ENCODE measurements at places on chromosomes 6 and 20.
A peak's percentile ranks its signal among the peaks of the same experiment; 100 is the strongest.

GRCh38 chr6:131923356-131923755, 27.8 kb downstream of the CCN2 start:
- peak; percentile 38 for DNase-seq

DNA sequence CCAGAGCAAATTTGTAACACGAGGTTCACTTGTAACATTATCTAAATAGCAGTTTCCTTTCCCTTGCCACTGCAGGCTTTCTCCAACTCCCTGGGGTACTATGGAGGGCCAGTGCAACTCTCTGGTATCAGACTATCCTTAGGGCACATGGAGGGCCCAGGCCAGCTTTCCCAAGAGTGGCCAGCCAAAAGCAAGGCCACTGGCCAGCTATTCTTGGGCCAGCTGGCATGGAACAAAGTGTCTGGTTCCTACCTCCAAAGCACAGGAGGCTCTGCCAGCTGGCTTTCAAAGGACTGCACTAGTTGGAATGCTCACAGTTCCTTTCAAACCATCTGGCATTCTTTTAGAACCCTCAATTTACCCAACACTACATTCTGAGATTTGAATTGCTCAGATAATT, 8.7 kb downstream of the RNF24 start:
- DNase-seq: no peak

DNA sequence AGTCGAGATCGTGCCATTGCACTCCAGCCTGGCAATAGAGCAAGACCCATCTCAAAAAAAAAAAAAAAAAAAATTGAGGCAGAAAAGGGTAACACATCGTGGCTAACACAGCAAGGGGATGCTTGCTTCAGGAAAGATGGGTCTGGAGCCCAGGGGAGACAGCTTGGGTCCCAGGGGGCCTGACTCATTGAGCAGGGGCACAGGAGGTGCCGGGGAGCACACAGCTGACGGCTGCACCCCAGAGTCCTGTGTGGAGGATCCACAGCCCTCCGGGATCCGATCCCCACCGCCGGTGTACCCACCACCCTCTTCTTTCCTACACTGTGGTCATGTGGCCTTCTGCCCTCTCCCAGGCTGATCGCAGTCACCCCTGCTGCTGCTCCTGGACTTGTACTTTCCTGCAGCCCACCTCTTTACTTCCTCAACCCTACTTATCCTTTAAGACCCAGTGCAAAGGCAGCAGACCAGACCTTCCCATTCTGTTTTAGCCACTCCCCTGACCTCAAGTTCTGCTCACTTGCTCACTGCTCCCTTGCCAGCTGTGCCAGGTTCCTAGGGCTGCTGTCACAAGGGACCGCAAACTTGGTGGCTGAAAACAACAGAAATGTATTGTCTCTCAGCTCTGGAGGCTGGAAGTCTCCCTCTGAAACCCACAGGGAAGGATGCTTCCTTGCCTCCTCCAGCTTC, 17.6 kb upstream of the EZR start:
- DNase-seq: no peak

GRCh38 chr6:111854683-111855082, 18.6 kb downstream of the FYN start:
- DNase-seq: no peak

DNA sequence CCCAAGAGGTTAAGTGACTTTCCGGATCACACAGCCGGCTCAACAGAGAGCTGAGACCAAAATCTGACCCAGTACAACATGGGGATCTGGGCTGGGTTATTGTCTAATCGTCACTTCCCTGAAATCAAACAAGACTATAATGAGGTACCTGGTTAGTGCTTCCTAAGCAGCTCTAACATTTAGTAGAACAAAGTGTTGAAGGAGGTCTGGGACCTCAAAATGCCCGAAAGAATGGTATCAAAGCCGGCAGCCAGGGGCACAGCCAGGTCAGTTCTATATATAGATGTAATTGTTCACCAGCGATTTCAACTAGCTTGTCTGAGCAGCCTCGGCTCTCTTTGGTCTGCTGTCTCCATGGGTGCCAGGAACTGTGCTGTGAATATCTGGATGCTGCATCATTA, 245.5 kb upstream of the ECI2 start:
- DNase-seq: no peak
